GM23248 (cell line): ENCODE measurements at places on chromosomes 1 and 21. TPM values are rescaled to one million over a fixed set of nuclear protein-coding genes. Genes with fewer than 3 reads are reported as not detected.

- H3K27me3 ChIP-seq = no peaks in the 10 kb centered on the region
- no peak for DNase-seq
- H3K4me1 ChIP-seq = no peaks in the 10 kb centered on the region
- H3K36me3 ChIP-seq = no peaks in the 10 kb centered on the region
Observed at GRCh38 chr1:228913626-228914414, 178.5 kb downstream of the RHOU start.

DNA sequence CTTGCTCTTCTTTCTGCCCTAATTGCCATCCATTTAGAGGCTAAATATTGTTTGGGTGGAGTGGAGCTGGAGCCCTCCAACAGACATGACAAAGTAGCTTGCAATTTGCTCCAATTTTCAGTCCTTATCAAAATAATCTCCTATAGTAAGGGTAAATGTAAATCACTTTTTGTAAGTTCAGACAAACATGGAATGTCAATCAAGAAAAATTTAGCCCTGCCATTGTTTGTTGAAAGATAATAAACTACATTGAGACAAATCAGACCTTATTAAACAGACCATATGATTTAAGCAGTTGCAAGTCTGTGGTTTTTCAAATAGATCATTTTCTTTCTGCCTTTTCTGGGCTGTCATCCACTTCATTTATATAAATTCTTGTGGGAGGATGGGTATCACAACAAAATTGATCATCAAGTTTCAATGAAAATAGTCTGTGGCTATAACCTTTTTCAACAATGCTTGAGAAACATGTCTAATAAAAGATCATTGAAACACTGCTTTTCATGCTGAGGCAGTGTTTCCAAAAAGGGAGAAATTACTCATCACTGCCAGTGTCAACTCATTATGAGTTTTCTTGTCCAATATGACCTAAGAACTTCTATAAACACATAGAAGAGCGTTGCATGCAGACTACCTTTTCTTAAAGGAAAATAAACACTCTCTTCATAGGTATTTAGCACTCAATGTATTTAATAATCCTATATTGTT lies 1152.0 kb upstream of the B3GALT2 start:
- H3K27me3 ChIP-seq = no peaks in the 10 kb centered on the region
- no peak for DNase-seq
- H3K4me3 ChIP-seq = no peak overlapping the region

GRCh38 chr1:170660281-170660713 lies 3.6 kb upstream of the PRRX1 start:
- DNase-seq = peak; percentile 67
- no peaks in the 10 kb centered on the region for H3K27me3 ChIP-seq
- peak overlapping the region; percentile 22 for H3K4me3 ChIP-seq
- H3K4me1 ChIP-seq = no peaks in the 10 kb centered on the region; the same call in 1 of the 2 replicates

- no peak overlapping the region for H3K4me3 ChIP-seq
- no peak overlapping the region for H3K27ac ChIP-seq
- DNase-seq = no peak
- H3K36me3 ChIP-seq = peaks cover 26% of the 10 kb centered on the region
Observed at GRCh38 chr1:178472531-178472930, 24.2 kb downstream of the CLEC20A start.

DNA sequence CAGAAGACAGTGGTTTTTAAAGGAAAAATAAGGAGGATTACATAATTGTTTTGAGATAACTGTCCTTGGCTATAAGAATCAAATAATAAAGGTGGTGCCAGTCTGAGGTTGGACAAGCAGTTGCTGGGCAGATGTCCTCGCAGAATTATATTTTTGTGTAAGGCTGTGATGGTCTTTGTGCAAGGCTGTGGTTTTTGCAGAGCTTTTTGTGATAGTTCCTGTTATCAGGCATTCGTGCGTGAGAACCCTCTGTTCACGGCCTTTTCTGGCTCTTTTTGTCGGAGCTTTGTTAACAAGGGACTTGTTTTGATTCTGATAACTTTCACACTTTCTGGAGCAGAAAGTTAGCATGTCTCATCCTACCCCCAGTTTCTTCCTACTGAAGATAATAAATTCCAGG lies 33.4 kb downstream of the SH3BP5L start:
- no peak overlapping the region for H3K4me3 ChIP-seq
- H3K36me3 ChIP-seq = no peaks in the 10 kb centered on the region
- no peaks in the 10 kb centered on the region for H3K4me1 ChIP-seq
- no peak overlapping the region for H3K27ac ChIP-seq

GRCh38 chr1:20284046-20284445 lies 6.6 kb upstream of the VWA5B1 start:
- no peak for DNase-seq
- peaks cover 26% of the 10 kb centered on the region for H3K4me1 ChIP-seq
- H3K27ac ChIP-seq = no peak overlapping the region
- H3K36me3 ChIP-seq = no peaks in the 10 kb centered on the region

- H3K36me3 ChIP-seq = no peaks in the 10 kb centered on the region
- no peak overlapping the region for H3K27ac ChIP-seq
- H3K4me3 ChIP-seq = no peak overlapping the region
Observed at GRCh38 chr1:87017998-87018672, 103.7 kb downstream of the HS2ST1 start.

- H3K4me3 ChIP-seq = no peak overlapping the region
- H3K27me3 ChIP-seq = no peaks in the 10 kb centered on the region
- no peaks in the 10 kb centered on the region for H3K4me1 ChIP-seq
- no peak for DNase-seq
- no peaks in the 10 kb centered on the region for H3K36me3 ChIP-seq
- no peak overlapping the region for H3K27ac ChIP-seq
Observed at GRCh38 chr1:58325866-58326265, 220.7 kb downstream of the OMA1 start.

DNA sequence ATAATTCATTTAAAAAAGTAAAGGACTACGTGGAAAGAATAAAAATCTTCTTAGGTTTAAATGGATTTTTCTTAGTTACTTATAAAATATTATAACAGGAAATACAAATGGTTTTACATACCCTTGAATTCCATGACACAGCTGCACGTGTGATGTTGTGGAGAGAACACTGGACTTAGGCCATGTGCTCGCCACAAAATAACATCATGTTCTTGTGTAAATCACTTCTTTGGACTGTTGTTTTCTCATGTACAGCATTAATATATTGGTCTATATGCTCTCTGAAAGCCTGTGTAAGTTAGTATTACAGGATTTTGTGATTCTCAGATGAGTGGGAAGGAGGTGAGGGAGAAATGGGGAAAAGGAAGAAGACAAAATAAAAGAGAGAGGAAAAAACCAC lies 228.2 kb downstream of the DNM3 start:
- peak; percentile 35 for DNase-seq
- no peaks in the 10 kb centered on the region for H3K36me3 ChIP-seq
- no peaks in the 10 kb centered on the region for H3K27me3 ChIP-seq
- H3K27ac ChIP-seq = no peak overlapping the region

DNA sequence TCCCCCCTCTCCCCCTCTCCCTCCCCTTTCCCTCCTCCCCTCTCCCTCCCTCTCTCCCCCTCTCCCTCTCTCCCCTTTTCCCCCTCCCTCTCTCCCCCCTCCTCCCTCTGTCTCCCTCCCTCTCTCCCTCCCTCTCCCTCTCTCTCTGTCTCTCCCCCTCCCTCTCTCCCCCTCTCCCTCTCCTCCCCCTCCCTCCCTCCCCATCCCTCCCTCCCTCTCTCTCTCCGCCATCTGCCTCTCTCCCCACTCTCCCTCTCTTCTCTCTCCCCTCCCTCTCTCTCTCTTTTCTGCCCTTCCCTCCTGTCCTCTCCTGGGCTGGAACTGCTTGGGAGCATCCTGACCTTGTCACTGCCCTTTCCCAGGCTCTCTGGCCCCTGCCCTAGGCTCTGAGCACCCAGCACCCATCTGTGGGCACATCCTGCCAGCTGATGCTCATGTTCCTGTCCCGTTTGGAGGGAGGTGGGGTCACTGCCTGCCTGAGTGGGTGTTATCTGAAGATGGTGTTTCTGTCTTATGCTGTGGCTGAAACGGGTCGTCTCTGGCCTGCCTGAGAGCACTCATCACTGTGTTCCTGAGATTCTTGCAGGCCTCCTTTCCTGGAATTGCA lies 10.8 kb downstream of the FTCD start:
- no peak overlapping the region for H3K4me3 ChIP-seq
- H3K27ac ChIP-seq = no peak overlapping the region
- H3K4me1 ChIP-seq = 0 out of 2 replicates have a peak, but pooled peaks cover 4% of the 10 kb centered on the region
- H3K36me3 ChIP-seq = no peaks in the 10 kb centered on the region
- H3K27me3 ChIP-seq = no peaks in the 10 kb centered on the region
- DNase-seq = no peak

- no peak overlapping the region for H3K27ac ChIP-seq
- H3K4me1 ChIP-seq = no peaks in the 10 kb centered on the region
- H3K36me3 ChIP-seq = no peaks in the 10 kb centered on the region
- DNase-seq = no peak
Observed at GRCh38 chr1:209427277-209427676, 156.2 kb upstream of the CAMK1G start.

- peaks cover 4% of the 10 kb centered on the region; the same call in 1 of the 2 replicates for H3K36me3 ChIP-seq
- H3K4me3 ChIP-seq = no peak overlapping the region
- no peak for DNase-seq
Observed at GRCh38 chr1:243520831-243521230, 265.0 kb downstream of the SDCCAG8 start.

- no peak for DNase-seq
- H3K27me3 ChIP-seq = no peaks in the 10 kb centered on the region
- H3K4me1 ChIP-seq = peaks cover 57% of the 10 kb centered on the region
- peak overlapping the region; percentile 43 for H3K4me3 ChIP-seq
- no peaks in the 10 kb centered on the region for H3K36me3 ChIP-seq
- H3K27ac ChIP-seq = peak overlapping the region; percentile 39
Observed at GRCh38 chr1:77672374-77672773, 10.1 kb downstream of the ZZZ3 start.

- H3K36me3 ChIP-seq = no peaks in the 10 kb centered on the region
- H3K27me3 ChIP-seq = no peaks in the 10 kb centered on the region
- peak overlapping the region; percentile 1; the same call in 1 of the 2 replicates for H3K27ac ChIP-seq
- H3K4me3 ChIP-seq = no peak overlapping the region
Observed at GRCh38 chr1:241591317-241591716, 48.9 kb downstream of the CHML start.

- H3K27me3 ChIP-seq = no peaks in the 10 kb centered on the region
- no peaks in the 10 kb centered on the region for H3K36me3 ChIP-seq
- peak overlapping the region; percentile 96 for H3K27ac ChIP-seq
- peak; percentile 97 for DNase-seq
- peak overlapping the region; percentile 5; the same call in 1 of the 2 replicates for H3K4me3 ChIP-seq
Observed at GRCh38 chr1:220370041-220370700, 97.9 kb upstream of the RAB3GAP2 start.

DNA sequence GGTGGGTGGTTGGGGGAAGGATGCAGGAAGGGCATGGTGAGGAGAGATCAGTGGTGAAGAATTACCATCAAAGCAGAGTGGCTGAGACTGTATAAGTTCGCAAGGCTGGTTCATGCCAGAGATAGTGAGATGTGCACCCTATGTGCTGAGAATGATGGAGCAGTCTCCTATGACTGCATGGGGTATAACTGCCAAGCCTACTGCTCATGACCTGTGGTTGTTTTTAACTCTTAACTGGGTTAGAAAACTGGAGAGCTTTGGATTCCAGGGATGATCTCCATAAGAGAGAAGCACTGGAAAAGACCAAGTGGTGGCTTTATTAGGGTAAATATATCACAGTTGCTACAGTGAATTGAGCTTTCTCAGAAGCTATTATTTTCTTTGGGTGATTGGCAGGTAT lies 16.2 kb downstream of the WNT2B start:
- H3K36me3 ChIP-seq = no peaks in the 10 kb centered on the region
- H3K27me3 ChIP-seq = no peaks in the 10 kb centered on the region
- H3K4me3 ChIP-seq = no peak overlapping the region

- H3K27me3 ChIP-seq = no peaks in the 10 kb centered on the region
- no peaks in the 10 kb centered on the region for H3K36me3 ChIP-seq
- peak; percentile 64 for DNase-seq
Observed at GRCh38 chr1:100860397-100860991, 34.1 kb downstream of the EXTL2 start.

DNA sequence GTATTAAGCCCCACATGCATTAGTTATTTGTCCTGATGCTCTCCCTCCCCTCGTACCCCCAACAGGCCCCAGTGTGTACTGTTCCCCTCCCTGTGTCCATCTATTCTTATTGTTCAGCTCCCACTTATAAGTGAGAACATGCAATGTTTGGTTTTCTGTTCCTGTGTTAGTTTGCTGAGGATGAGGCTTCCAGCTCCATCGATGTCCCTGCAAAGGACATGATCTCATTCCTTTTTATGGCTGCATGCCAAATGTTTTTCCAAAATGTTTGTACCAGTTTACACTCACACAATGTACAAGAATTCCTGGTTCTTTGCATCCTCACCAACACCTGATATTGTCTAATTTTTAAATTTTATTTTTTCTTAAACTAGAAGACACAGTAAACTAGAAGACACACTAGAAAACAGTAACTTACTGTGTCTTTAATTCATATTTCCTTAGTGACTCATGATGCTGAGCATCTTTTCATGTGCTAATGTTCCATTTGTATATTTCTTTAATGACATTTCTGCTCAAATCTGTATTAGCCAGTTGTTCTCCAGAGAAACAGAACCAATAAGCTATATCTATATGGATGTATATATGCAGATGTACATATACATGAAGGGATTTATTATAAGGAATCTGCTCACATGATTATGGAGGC lies 19.4 kb upstream of the USP1 start:
- no peak overlapping the region for H3K27ac ChIP-seq
- H3K4me3 ChIP-seq = no peak overlapping the region
- no peaks in the 10 kb centered on the region for H3K36me3 ChIP-seq
- DNase-seq = peak; percentile 50
- no peaks in the 10 kb centered on the region; the same call in 1 of the 2 replicates for H3K27me3 ChIP-seq
- no peaks in the 10 kb centered on the region for H3K4me1 ChIP-seq

DNA sequence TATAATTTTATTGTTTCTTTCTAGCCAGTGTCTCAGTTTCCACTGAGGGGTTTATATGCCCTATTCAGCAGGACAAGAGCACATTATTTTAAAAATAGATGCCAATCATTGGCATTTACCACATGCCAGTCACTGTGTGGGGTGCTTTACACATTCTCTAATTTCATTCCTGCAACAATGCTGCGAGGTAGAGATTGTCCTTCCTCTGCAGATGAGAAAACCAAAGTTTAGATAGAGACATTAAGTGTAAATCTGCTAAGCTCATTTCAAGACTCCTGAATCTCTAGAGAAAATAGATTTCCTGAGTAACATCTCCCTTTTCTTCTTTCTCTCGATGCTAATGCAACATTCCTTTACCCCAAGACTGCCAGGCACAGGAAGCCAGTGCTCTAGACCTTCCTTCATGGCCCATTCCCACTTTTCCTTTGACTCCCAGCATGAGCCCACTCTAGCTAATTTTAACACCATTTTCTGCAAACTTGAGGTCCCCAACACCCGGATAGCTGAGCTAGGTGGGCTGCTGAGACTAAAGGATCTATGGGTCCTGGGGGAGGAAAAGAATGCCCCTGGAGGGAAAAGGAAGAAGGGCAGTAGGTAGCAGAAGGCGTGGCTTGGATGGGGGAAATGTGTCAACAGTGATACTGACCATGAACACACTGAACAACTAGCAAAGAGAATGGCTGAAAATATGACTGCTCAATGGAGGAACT lies 50.0 kb downstream of the SH3GLB1 start:
- DNase-seq = no peak
- no peaks in the 10 kb centered on the region for H3K27me3 ChIP-seq
- H3K4me3 ChIP-seq = no peak overlapping the region
- peaks cover 20% of the 10 kb centered on the region for H3K4me1 ChIP-seq
- no peaks in the 10 kb centered on the region for H3K36me3 ChIP-seq

The FPGT gene
- total RNA-seq = 11.6 and 15.9 TPM in 2 replicates

The KRTAP10-3 gene
- total RNA-seq = not detected in 2 replicates

The ZNF683 gene
- total RNA-seq = not detected in 2 replicates

The UBASH3A gene
- not detected in 2 replicates for total RNA-seq

The RAP1GAP gene
- 0.97 TPM in 1 of 2 replicates, not detected in the other for total RNA-seq

The GJA9 gene
- 0.11 TPM in 1 of 2 replicates, not detected in the other for total RNA-seq

The ILDR2 gene
- not detected in 2 replicates for total RNA-seq

The LHX8 gene
- total RNA-seq = not detected in 2 replicates

The LMX1A gene
- total RNA-seq = not detected in 2 replicates

The KCNJ9 gene
- total RNA-seq = 0.13 TPM in 1 of 2 replicates, not detected in the other

The CCDC190 gene
- total RNA-seq = not detected in 2 replicates

The ZBTB8A gene
- total RNA-seq = 5.3 and 5.6 TPM in 2 replicates
